Hematopoietic multipotent progenitor cell treated with erythropoietin and hydrocortisone succinate and interleukin-3 and kit ligand, for 8 days (in vitro differentiated cells): ENCODE measurements at places on chromosomes 7 and 10.
A peak's percentile ranks its signal among the peaks of the same experiment; 100 is the strongest.

GRCh38 chr7:91796122-91796521, 84.4 kb downstream of the MTERF1 start:
- DNase-seq, result no peak

GRCh38 chr7:83701736-83702135, 52.8 kb upstream of the SEMA3E start:
- no peak for DNase-seq

DNA sequence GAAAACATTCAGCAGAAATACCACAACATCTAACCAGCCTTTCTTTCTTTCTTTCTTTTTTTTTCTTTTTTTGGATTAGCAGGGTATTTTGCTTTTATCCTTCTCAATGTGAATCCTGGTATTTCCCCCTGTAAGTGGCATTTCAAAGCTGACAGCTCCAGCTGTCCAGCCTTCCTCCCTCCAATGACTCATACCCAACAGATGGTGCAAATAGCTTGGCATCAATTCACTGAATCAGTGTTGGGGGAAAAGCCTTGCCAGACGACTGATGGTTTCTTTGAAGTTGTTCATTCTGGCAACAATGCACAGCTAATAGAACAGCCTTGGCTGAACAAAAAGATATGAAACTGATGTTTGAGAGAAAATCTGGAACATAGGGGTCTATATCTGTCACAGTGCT, 316.8 kb upstream of the STEAP1 start:
- no peak for DNase-seq

- DNase-seq, result peak; percentile 61
Observed at GRCh38 chr10:33010132-33011037, 52.4 kb upstream of the ITGB1 start.

- DNase-seq, result no peak
Observed at GRCh38 chr10:116115036-116115641, 157.9 kb downstream of the GFRA1 start.

GRCh38 chr7:86301301-86301700, 342.4 kb upstream of the GRM3 start:
- DNase-seq, result no peak

- no peak for DNase-seq
Observed at GRCh38 chr7:143929224-143929920, 5.7 kb upstream of the OR2F2 start.

DNA sequence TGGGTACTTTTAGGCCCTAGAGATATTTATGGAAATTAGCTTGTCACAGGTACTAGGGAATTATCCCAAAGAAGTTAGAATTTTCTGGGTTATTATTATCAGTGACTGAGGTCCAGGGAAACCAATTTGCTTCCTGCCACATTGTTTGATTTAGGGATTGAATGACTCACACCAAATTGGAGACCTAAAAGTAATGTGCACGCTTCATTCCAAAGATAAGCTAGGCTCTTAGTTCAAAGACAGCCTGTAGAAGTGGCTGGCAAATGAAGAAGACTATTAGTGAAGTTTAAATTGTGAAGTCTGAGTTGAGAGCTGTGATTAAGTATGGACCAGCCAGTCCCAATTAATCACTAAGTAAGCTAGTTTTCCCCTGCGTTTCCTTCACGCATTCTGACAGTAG, 188.1 kb upstream of the MYO3A start:
- DNase-seq, result no peak

- no peak for DNase-seq
Observed at GRCh38 chr7:28371846-28372245, 40.5 kb upstream of the CREB5 start.

DNA sequence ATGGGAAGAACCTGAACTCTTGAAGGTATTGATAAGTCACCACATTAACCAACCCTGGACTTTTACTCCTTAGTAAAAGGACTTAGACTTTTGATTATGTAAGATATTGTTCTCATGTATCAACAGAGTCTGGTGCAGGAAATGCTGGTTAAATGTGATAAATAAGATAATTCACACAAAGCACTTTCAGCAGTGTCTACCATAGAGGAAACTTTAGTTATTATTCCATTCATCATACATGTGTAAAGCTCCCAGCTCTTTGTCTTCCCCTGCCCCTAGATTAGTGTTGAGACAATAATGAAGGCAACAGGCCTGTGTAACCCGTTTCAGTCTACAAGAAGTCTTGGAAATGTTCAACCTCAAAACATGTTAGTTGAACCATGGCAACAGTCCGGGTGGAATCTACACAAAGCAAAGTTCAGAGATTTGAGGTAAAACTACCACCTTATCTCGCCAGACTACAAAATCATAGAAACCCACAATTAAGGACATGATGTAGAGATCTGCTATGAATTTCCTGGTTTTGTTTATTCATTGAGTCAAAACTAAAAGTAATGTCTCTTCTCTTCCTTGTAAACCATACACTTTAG, 109.9 kb upstream of the ADO start:
- DNase-seq, result no peak

GRCh38 chr7:66500087-66500486, 128.6 kb upstream of the KCTD7 start:
- DNase-seq, result peak; percentile 32

DNA sequence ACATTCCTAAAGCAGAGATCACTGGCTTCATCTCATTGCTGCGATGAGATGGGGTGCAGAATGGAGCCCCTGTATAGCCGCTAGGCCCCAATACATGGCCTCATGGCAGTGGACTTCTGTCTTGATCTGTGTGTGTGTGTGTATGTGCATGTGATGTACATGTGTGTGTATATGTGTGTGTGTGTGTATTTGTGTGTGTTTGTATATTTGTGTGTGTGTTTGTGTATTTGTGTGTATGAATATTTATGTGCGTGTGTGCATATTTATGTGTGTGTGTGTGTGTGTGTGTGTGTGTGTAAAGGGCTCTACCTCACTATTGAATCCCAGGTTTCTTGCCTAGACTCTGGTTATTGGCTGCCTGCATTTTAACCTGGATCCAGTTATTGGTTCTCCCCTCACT, 958.2 kb downstream of the GRID1 start:
- DNase-seq, result no peak

GRCh38 chr10:6247041-6247712, 44.4 kb downstream of the PFKFB3 start:
- no peak for DNase-seq

DNA sequence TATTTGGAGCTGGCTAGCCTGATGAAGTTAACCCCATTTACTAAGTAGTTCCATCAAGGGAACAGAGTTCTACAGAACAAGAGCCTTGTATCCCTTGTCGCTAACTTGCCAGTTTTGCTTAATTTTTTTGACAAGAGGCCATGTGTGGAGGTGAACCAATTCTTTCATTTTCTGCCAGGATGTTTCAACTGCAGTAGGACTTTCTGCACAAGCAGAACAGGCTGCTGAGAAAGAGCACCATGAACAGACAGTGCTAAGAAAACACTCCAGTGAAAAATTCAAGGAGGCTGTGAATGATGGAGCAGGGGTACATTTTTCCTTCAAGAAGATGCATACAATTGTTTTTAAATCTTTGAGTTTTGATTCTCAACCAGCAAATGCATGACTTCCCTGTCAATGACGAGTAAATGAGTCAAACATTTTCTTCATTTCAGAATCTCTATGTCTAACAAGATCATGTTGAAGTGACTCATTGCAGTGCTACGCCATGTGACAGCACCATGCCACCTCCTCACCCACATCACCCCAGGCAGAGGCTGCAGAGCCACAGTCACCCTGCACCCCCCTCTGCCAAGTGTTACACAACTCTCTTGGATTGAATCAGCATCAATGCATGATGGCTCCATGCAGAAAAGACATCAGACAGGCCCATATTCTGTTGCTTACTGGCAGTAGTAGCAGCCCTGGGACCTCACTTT, 193.1 kb downstream of the COBL start:
- DNase-seq, result no peak

GRCh38 chr7:138079137-138079536, 2.9 kb downstream of the AKR1D1 start:
- no peak for DNase-seq

DNA sequence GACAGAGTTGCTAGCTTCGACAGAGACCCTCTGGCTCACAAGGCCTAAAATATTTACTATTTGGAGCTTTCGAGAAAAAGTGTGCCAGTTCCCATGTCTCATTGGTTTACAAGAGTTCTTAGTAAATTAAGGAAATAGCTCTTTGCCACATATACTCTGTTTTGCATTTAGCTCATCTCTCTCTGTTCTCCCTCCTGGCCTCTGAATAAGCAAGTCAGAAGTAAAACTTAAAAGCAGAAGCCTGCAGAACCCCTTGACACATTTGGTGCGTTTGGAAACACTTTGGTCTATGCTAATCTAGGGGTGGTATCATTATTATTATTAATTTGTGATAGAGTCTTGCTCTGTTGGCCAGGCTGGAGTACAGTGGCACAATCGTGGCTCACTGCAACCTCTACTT, 6.4 kb downstream of the CARD11 start:
- DNase-seq, result no peak
